IgD-negative memory B cell (primary cell): ENCODE measurements at places on chromosomes 11 and 22. TPM values are rescaled to one million over a fixed set of nuclear protein-coding genes. Genes with fewer than 3 reads are reported as not detected.

OR51B5 gene
- polyA plus RNA-seq, result not detected

PMM1 gene
- polyA plus RNA-seq, result 21.8 TPM

MUC5B gene
- polyA plus RNA-seq, result not detected

CCDC87 gene
- polyA plus RNA-seq, result not detected

SYNGR1 gene
- 9.1 TPM for polyA plus RNA-seq

ZC3H12C gene
- not detected for polyA plus RNA-seq

RIC3 gene
- polyA plus RNA-seq, result 5.5 TPM

AGBL2 gene
- polyA plus RNA-seq, result 1.4 TPM

ART1 gene
- not detected for polyA plus RNA-seq

KRTAP5-11 gene
- polyA plus RNA-seq, result not detected

CREB3L1 gene
- not detected for polyA plus RNA-seq

CSNK2A3 gene
- polyA plus RNA-seq, result 1.3 TPM

KIRREL3 gene
- polyA plus RNA-seq, result not detected

HSD17B12 gene
- polyA plus RNA-seq, result 30.9 TPM

LAYN gene
- polyA plus RNA-seq, result not detected

C11orf86 gene
- polyA plus RNA-seq, result not detected

MPZL2 gene
- not detected for polyA plus RNA-seq

CDON gene
- polyA plus RNA-seq, result not detected

ADORA2A gene
- 26.6 TPM for polyA plus RNA-seq

CARD16 gene
- polyA plus RNA-seq, result 173 TPM

LRRC74B gene
- not detected for polyA plus RNA-seq

LGR4 gene
- 0.55 TPM for polyA plus RNA-seq

CASP1 gene
- polyA plus RNA-seq, result 75.2 TPM

TEX12 gene
- polyA plus RNA-seq, result 0.20 TPM

MTMR3 gene
- 15.0 TPM for polyA plus RNA-seq

CEP57 gene
- 47.4 TPM for polyA plus RNA-seq

SLC6A5 gene
- polyA plus RNA-seq, result not detected

PTH gene
- not detected for polyA plus RNA-seq

CLP1 gene
- 12.5 TPM for polyA plus RNA-seq

IL17REL gene
- polyA plus RNA-seq, result not detected

ME3 gene
- polyA plus RNA-seq, result not detected

MAPK1 gene
- polyA plus RNA-seq, result 41.2 TPM

OR5L1 gene
- not detected for polyA plus RNA-seq

APOA1 gene
- not detected for polyA plus RNA-seq

MYO7A gene
- not detected for polyA plus RNA-seq

ZNHIT2 gene
- 20.2 TPM for polyA plus RNA-seq

C11orf16 gene
- not detected for polyA plus RNA-seq

OR4A16 gene
- not detected for polyA plus RNA-seq

ACRV1 gene
- polyA plus RNA-seq, result not detected
